Motor neuron (in vitro differentiated cells): ENCODE measurements at places on chromosomes 12 and 14. TPM values are rescaled to one million over a fixed set of nuclear protein-coding genes. Genes with fewer than 3 reads are reported as not detected.
A peak's percentile ranks its signal among the peaks of the same experiment; 100 is the strongest.

GRCh38 chr12:117032593-117033381 is 66.4 kb downstream of the TESC start:
- peak; percentile 77 for ATAC-seq

GRCh38 chr12:19893514-19893913 is 454.2 kb downstream of the AEBP2 start:
- ATAC-seq, result no peak

- ATAC-seq, result no peak
These were observed 577.5 kb downstream of the BCL11B start for GRCh38 chr14:98694541-98694940.

GRCh38 chr12:94740601-94741362 is 90.4 kb upstream of the TMCC3 start:
- no peak for ATAC-seq

- ATAC-seq, result peak; percentile 89
These were observed 37.1 kb downstream of the TMEM30B start for GRCh38 chr14:61244009-61244408.

DNA sequence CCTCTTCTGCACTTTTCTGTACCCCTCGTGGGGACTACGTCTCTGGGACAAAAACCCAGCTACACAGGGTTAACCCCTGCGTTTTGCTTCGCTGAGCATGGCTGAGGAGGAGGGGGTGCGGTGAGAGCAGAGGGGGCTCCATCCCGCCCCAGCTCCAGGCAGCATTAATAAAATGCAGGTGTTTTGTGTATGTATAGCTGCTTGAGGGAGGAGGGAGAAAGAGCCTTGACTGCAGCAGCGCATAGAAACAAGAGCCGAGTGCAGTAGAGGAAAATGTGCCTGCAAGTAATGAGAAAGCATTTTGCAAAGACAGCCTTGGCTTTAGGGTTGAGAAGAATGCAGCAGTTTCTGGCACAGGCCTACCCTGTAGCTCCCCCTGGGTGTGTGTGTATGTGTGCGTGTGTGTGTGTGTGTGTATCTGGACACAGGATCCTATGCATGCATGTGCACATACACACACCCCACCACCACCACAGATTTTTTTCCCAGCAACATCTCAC is 103.9 kb downstream of the ZFP36L1 start:
- peak; percentile 56 for ATAC-seq

GRCh38 chr14:100584056-100585031 is 2.9 kb downstream of the BEGAIN start:
- no peak for ATAC-seq

Gene HELB
- total RNA-seq, result 3.0 and 3.4 TPM in 2 replicates
